Peyer's patch (tissue), 4 donors: ENCODE measurements at places on chromosomes 2 and 18. TPM values are rescaled to one million over a fixed set of nuclear protein-coding genes. Genes with fewer than 3 reads are reported as not detected.

PIGN gene
- total RNA-seq: 44.6 TPM

ATP6V1B1 gene
- total RNA-seq: not detected

ALKAL2 gene
- 3.6 TPM for total RNA-seq

HOXD4 gene
- total RNA-seq: 1.9 TPM

PCARE gene
- not detected for total RNA-seq

TGFA gene
- 42.0 TPM for total RNA-seq

SNTG2 gene
- 1.8 TPM for total RNA-seq
